Stimulated activated CD8-positive, alpha-beta memory T cell treated with anti-CD3 and anti-CD28 coated beads, Interleukin-7, amount 100 ng/mL, for 1 hour (primary cell): ENCODE measurements at places on chromosomes 11 and 22.

GRCh38 chr11:126751242-126751641 is 249.3 kb downstream of the KIRREL3 start:
- no peak for DNase-seq

DNA sequence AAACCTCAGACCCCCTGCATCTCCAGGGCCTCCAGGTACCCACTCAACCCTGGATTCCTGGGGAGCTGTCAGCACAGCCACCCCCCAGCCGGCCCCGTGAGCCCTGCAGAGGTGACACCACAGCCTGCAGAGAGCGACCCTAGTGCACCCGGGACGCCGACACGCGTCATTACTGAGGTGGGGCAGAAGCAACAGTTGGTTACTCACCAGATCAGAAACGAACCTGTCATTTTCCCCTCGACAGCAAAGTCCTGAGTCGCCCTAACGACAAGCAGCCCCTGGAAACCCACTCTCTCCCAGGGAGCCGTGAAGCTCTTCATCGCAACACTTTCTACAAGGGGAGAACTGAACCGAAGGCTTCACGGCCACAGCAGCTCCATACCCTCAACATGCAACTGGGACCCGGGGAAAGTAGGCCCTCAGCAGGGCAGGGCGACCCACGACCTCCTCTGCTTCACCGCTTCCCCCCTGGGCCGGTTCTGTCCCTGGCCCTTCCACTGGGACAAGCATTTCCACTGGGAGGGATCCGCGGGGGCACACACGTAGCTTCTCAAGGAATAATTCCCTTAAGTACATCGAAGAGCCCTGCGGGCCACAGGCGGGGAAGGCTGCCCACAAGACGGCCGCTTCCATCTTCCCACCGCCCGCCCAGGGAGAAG is 1.6 kb downstream of the BRD1 start:
- DNase-seq = peak; percentile 40

GRCh38 chr22:23500508-23501260 is 79.4 kb downstream of the IGLL1 start:
- DNase-seq = no peak

DNA sequence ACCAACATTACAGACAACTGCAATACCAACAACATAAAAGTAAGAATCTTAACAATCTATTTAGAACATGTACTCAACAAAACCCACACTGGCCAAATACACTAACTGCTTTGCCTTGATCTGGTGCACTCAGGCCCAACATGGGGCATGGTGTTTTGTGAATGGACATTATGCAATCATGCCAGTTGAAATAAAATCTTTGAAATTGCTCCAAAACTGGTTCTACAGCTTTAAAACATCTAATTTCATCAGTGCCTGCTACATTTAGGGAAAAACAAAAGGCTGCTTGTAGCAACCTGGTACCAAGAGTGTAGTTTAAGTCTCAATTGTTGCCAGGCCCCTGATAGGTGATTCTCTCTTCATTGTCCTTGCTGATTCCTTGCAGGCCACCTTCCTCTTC is 3.3 kb upstream of the CTR9 start:
- DNase-seq = no peak

- no peak for DNase-seq
Observed at GRCh38 chr11:116580799-116581198, 192.0 kb downstream of the BUD13 start.

- no peak for DNase-seq
Observed at GRCh38 chr11:74325649-74326645, 14.5 kb upstream of the P4HA3 start.

GRCh38 chr11:131446590-131447275 is 76.3 kb downstream of the NTM start:
- DNase-seq = no peak

- DNase-seq = no peak
Observed at GRCh38 chr11:70226967-70227366, 23.9 kb downstream of the FADD start.

DNA sequence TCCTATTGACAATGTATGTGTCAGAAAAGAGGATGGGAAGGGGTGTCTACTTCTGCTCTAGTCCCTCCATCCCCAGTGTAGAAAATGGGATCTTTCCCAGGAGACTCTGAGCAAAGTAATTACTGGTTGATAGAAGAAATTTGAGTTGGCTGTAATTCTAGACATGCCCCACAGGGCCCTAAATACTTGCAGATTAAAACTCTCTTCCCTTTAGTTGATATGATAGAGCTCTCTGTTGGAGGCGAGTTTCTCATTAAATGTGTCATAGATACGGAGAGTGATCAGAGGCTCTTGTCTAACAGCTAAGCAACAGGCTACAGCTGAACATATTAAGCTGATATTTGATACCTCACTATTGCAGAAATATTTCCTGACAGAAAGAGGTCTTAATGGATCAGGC is 32.9 kb downstream of the OR52E1 start:
- no peak for DNase-seq

- DNase-seq = no peak
Observed at GRCh38 chr11:27213232-27213660, 149.8 kb downstream of the CCDC34 start.
